ENCODE measurements at places on chromosomes 5 and 9.

DNA sequence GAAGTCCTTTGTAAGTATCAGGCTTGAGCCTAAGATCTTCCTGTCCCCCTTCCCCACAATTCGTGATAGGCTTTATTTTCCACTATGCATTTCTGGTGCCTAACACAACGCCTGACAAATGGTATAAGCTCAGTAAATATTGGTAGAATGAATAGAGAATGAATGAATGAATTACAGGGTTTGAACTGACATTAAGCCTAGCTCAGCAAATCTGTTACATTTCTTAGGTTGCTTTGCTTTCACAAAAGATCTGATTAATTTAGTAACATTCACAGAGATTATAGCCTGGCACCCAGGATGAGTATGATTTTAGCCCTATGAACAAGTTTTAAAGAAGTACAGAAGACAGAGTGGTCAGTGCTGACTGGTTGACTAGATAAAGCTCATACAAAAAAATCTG, 16.4 kb downstream of the RUSC2 start:
- DNase-seq, result no peak

GRCh38 chr5:31251032-31251431, 57.5 kb downstream of the CDH6 start:
- no peak for DNase-seq

GRCh38 chr5:53871775-53872174, 311.3 kb downstream of the NDUFS4 start:
- no peak for DNase-seq

DNA sequence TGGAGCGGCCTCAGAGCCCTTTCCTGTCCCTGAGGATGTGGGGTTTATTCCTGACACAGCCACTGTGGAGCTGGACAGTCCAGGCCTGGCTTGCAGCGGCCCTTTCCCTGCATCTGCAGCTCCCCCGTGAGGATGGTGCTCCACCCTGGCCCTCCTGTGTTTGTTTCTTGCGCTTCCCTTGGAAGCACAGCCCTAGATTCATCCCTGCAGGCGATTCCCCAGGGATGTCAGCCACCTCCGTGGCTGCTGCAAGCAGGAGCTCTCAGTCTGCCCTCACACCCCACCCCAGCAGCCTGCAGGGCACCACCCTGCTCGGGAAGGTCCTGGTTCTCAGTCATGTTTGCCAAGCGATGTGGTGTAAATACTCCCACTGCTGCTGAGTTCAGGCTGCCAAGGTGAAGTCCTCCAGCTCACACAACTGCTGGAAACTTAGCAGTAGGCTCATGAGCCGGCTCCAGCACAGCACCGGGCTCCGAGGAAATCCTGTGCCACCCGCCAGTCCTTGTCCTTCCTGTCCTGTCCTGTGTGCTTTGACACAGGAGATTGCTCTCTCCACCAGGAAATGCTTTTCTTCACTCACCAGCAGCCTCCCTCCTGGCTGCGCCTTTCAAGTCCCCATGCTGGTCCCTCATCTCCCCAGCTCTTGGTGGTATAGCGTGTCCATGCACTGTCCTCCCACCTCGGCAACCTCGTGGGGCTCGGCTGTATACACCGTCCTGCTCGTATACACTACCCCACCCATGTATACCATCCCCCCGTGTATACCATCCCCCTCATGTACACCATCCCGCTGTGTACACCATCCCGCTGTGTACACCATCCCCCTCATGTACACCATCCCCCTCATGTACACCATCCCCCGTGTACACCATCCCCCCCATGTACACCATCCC, 16.2 kb downstream of the ROPN1L start:
- DNase-seq, result no peak

All from NCI-H524 treated with DMSO at 0.1 percent for 48 hours (cell line).